ENCODE measurements at places on chromosomes 7 and 10.
A peak's percentile ranks its signal among the peaks of the same experiment; 100 is the strongest.

DNA sequence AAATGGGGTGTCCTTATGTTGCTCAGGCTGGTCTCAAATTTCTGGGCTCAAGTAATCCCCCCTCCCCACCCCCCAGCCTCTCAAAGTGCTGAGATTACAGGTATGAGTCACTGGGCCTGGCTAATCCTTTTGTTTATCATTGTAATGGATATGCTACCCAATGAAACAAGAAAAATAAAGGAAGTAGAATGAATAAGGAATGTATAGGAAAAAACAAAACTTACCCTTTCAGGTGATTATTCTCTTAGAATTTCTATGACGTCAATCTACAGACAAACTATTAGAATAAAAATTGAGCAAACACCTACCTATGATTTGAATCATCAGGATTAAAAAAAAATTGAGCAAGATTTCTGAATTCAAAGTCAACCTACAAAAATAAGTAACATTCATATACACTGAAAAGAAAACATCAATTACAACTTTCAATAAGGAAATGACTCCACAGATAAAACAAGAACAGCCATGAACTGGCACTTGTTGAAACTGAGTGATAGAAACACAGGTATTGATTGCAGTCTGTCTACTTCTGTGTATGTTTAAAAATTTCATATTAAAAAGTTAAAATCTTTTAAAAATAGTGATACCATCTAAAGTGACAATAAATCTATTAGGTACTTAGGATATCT, 12.2 kb downstream of the ADAM12 start:
- DNase-seq, result no peak

DNA sequence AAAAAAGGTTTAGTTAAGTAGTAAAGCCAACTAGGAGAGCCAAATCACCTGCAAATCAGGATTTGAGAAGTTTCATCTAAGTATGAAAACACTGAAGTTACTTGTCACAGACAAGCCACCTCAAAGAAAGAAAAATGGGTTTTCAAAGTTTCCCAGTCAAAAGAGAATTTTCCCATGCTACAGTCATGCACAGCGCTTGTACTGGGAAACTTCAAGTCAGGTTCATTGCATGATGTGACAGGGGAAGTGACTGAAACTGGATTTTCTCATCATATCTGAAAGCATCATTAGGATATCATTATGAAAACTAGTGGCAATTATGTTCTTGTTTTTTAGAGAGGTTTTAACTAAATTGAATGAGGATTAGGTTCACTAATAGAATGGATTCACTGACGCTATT, 167.0 kb downstream of the SGMS1 start:
- no peak for DNase-seq

DNA sequence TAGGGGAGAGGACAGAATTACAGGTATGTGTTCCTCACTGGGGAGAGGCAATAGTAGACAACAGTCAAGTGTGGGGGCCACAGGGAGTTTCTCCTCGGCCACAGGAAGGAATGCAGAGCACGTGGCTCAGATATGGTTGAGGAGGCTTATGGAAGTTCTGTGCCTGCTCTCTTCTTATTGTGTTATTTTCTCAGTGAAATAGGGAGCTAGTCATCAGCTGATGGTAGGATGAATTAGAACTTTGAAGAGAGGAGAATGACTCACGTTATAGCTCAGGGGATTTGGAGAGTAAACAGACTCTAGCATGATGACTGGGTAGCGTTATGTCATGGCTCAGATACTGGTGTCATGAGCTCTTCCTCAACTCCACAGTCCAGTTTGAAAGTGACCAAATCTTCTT, 308.3 kb upstream of the IGFBP3 start:
- DNase-seq, result no peak

GRCh38 chr7:111082351-111082750, 8.6 kb upstream of the LRRN3 start:
- no peak for DNase-seq

GRCh38 chr7:124783271-124783670, 17.7 kb upstream of the GPR37 start:
- no peak for DNase-seq

- no peak for DNase-seq
Measured at GRCh38 chr10:79189853-79190435, 121.2 kb downstream of the ZMIZ1 start.

DNA sequence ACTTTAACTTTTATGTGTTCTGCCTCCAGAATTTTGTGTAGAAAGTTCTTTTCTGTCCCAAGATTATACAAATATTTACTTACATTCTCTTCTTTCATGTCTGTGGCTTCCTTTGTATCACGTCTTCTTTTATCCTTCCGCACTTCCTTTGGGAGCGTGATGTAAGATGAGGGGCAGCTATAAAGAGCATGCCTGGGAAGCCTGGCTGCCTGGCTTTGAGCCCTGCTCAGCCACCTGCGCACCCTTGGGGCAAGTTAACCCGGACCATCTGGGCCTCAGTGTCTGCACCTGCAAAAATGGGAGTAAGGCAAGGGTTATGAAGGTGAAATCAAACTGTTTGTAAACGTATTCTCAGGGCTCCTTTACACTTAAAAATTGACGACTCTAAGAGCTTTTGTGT, 25.2 kb downstream of the PALD1 start:
- no peak for DNase-seq

DNA sequence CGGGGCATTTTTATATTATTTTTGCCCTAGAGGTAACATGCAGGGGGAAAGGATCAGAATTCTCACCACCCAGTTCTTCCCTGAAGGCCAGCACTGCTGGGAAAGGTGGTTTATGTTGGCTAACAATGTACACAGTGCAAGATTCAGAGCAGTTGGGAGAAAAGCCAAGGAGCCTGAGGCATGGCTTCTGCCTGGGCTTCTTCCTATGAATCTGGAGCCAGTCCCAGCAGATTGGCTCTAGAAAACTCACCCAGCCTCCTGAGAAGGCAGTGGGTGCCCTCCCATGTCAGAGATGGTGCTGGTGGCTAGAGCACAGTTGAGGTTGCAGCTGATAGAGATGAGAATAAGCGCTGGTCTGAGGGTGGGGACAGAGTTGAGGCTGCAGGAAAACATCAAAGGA, 44.7 kb upstream of the GPR26 start:
- no peak for DNase-seq

GRCh38 chr7:44134943-44135628, 6.0 kb downstream of the MYL7 start:
- DNase-seq, result no peak

- no peak for DNase-seq
Measured at GRCh38 chr7:82762880-82763279, 319.3 kb upstream of the CACNA2D1 start.

GRCh38 chr7:120060875-120061274, 212.1 kb upstream of the KCND2 start:
- no peak for DNase-seq

- DNase-seq, result no peak
Measured at GRCh38 chr10:87523731-87524130, 19.0 kb downstream of the MINPP1 start.

DNA sequence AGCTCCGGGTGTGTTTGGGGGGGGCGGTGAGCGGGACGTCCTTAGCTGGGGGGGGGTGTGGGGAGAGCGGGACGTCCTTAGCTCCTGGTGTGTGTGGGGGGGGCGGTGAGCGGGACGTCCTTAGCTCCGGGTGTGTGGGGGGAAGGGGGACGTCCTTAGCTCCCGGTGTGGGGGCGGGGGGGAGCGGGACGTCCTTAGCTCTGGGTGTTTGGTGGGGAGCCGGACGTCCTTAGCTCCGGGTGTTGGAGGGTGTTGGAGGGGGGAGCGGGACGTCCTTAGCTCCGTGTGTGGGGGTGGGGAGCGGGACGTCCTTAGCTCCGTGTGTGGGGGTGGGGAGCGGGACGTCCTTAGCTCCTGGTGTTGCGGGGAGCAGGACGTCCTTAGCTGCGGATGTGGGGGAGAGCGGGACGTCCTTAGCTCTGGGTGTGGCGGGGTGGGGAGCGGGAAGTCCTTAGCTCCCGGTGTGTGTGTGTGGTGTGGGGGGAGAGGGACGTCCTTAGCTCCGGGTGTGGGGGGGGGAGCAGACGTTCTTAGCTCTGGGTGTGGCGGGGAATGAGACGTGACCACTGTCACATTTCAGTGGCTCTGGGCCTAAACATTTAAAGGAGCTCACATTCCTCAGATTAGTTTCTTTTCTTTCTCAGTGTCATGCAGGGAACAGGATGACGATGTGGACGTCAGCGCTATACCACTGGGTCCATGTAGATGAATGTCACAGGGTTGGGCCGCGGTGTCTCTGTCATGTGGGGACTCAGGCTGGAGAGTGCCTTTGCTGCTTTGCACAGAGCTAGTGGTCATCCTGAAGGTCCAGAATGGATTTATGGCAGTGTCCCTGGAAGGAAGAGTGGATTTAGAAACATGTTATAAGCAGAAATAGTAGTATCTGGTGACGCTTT, 7.5 kb downstream of the DYNC2I1 start:
- peak; percentile 6 for DNase-seq

DNA sequence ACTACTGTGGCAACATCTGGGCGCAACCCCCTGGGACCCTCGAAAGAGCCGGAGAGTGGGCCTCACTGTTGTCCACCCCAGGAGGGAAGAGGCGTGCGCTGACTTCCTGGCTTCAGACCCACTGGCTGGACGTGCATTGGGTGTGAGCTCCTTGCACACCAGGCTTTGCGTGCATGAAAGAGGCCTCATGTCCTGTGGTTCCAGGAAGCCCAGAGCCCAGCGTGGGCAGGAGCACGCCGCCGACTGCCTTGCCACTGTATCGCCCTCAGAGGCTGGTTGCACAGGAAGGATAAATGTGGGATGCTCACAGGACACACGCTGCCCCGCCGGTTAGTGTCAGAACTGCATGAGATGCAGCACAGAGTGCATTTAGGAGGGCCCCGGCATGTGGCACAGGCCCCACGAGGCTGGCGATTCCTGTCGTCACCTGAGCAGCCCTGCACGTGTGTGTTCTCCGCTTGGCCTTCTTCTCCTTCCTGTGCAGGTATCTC, 8.5 kb upstream of the JAKMIP3 start:
- no peak for DNase-seq

- no peak for DNase-seq
Measured at GRCh38 chr10:96648297-96648696, 61.5 kb upstream of the TM9SF3 start.

- no peak for DNase-seq
Measured at GRCh38 chr7:131254211-131254610, 73.5 kb upstream of the MKLN1 start.

- DNase-seq, result no peak
Measured at GRCh38 chr10:17533731-17534130, 79.3 kb upstream of the ST8SIA6 start.

GRCh38 chr7:45663965-45664633, 89.9 kb downstream of the ADCY1 start:
- DNase-seq, result no peak

GRCh38 chr7:46224363-46224762, 303.3 kb upstream of the IGFBP3 start:
- DNase-seq, result no peak

DNA sequence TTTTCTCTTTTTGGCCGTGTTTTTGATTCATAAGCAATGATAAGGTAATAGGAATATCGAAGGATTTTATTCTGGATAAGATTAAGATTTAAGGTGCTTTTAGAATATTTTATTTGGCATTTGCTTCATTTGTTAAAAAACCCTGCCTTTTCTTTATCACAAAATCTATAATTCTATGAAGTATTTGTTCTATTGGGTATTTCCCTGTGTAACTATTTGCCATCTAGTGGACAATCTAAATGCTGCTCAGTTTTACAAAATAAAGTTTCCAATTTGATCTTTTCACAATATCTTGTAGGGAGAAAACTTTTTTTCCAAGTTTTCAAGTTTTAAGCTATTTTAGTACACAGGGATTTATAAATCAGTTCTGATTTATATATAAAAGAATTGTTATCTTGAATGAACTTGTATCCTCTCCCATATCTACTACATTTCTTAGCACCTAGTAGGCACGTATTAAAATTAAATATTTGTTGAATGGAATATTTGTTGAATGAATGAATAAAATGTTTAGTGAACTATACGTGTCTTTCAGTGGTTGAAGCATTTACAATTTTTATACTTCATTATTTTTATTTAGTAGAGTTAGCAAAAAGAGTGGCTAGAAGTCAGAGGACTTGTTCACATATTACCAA, 26.5 kb downstream of the ANKRD7 start:
- DNase-seq, result no peak

- no peak for DNase-seq
Measured at GRCh38 chr10:97647556-97647955, 7.1 kb downstream of the PI4K2A start.

- no peak for DNase-seq
Measured at GRCh38 chr10:47319784-47320183, 2.5 kb upstream of the GDF2 start.

- no peak for DNase-seq
Measured at GRCh38 chr7:115721293-115722217, 309.0 kb downstream of the TFEC start.

DNA sequence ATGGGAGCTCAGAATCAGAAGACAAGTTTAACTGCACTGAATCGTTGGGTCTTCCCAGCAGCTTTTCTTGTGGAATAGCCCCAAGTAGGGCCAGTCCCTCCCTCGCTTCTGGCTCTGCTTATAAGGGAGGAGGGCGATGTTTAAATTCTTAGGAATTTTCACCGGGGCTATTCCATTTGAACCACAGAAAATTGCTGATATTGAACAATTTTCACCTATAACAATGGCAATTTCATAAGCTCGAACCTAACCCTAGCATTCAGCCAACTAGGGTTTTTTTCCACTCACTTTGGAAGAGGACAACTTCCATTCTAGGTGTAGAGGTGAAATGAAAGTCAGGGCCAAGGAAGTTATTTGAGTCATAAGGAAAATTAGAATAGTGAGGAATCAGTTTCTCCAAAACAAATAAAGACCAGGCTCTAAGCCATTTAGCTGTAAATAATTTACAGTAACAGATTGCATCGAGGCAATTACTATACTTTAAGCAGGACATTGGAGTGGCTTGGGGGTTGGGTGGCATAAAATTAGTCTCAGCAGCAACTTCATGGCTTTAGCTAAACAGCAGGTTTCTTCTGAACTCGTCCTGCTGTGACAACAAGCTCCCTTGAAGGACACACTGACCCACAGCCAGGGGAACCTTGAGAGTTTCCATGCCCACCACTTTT, 1.5 kb upstream of the ATP6V0A4 start:
- no peak for DNase-seq

- DNase-seq, result no peak
Measured at GRCh38 chr10:15540727-15541126, 169.6 kb upstream of the FAM171A1 start.

DNA sequence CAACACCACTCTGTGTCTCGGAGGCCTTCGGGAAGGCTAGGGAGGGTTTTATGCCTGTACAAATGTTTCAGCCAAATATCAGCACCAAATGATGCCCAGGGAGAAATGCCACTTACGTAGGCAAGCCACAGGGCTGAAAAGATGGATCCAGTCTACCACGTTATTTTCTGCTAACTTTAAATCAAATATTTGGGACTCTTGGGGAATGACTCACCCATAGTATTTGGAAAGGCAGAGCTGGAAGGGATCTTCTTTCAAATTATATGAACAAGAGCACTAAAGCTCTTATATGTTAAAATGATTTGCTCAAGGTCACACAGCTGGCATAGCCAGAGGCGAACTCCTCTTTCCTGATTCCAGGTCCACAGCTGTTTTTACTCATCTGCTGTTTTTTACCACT, 591.4 kb downstream of the SORCS1 start:
- no peak for DNase-seq

GRCh38 chr7:30671793-30672465, 10.3 kb downstream of the CRHR2 start:
- no peak for DNase-seq

Measured in T follicular helper cell (primary cell).